ENCODE measurements at places on chromosomes 6 and 20.

- no peak for DNase-seq
Measured at GRCh38 chr6:116737004-116737403, 28.5 kb downstream of the FAM162B start.

GRCh38 chr6:99467509-99468106 is 42.5 kb upstream of the PNISR start:
- DNase-seq = peak; percentile 8

DNA sequence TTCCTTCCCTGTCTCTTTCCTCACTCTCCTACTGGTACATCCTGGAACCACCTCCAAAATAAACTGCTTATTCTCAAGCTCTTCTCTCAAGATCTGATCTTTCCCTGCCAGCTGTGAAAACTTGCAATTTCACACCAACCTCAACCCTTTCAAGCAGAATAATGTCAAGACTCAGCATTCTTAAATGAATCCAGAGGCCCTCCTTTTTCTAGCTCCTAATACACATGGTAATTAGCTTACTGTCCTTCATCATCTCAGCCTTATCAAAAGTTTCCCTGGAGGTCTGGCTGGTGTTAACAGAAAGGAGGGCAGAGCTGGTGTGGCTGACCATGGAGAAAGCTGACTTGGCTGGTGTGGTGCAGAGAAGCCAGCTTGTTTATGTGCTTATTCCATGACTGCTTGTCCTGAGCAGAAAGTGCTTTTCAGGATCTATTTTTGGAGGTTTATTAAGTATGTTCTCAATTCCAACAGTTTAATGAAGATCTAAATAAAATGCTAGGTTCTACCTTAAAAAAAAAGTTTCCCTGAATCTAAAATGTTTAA is 50.5 kb downstream of the CFAP61 start:
- no peak for DNase-seq

DNA sequence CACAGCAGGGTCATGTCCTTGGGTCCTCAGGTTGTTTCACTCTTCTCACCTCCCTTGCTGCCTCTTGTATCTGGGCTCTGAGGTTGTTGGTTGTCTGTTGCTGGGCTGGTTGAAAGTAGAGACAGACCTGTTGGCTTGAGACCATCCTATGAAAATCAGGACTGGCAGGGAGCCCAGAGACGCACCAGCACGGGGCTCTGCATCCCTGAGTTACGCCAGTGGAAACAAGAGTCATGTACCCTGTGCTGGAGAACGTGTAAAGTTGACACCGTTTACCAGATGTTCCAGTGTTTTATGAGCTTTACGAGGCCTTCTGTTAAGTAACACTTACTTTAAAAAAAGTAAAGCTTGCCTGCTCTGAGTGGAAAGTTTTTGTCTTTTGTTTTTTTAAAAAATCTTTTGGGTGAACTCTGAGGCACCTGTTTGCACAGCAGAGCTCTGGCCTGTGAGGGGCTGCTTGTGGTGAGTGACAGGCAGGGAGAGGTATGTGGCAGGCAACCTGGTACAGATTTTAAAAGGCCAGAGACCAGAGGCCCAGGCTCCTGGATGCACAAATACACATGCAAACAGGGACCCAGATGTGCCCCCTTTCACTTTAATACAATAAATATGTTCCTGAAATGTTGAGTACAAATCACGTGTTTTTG is 260.0 kb upstream of the SUPT3H start:
- no peak for DNase-seq

DNA sequence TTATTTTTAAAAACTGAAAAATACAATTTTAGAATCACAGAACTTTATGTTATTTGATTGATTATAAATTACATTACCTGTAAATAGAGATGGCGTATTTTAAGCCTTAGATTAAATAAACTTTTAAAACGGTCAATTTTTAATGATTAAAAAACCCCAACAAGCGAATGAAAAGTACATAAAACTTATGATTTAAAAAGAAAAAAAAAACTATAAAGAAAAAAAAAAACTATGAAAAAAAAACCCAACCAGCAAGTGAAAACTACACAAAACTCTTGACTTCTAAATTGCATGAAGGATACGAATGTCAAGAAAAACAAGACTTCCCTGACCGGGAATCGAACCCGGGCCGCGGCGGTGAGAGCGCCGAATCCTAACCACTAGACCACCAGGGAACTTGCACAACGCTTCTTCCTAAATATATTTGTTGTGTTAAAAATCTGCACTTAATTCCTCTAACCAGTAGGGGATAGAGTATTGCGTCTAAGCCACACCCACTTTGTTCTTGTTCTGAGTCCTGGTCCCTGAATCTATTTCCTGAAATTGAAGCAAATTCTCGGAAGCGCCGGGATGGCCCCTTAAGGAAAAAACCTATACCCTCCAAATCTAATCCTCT is 10.7 kb upstream of the NCOA7 start:
- DNase-seq = peak; percentile 61

DNA sequence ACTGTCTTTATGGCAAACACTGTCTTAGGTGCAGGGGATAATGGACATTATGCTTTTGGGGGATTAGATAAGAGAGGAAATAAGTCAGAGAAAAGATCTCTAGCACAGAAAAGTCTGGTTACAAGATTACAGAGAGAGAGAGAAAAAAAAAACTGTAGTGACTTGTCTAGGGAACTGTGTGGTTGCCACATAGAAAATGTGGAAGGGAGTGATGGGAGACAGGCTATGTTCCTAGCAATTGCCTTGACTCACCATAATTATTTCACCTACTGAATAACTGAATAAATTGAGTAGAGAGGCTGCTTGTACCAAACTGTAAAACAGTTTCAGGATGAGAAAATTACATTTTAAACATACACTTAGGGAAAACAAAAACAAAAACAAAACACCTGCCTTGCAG is 229.7 kb downstream of the LAMA2 start:
- no peak for DNase-seq

GRCh38 chr20:23146857-23147637 is 60.9 kb upstream of the CD93 start:
- DNase-seq = no peak

GRCh38 chr6:152338335-152339125 is 298.6 kb downstream of the SYNE1 start:
- DNase-seq = peak; percentile 13

GRCh38 chr6:142276256-142276655 is 25.6 kb upstream of the ADGRG6 start:
- no peak for DNase-seq

GRCh38 chr20:4905613-4906012 is 95.7 kb downstream of the SLC23A2 start:
- DNase-seq = no peak

DNA sequence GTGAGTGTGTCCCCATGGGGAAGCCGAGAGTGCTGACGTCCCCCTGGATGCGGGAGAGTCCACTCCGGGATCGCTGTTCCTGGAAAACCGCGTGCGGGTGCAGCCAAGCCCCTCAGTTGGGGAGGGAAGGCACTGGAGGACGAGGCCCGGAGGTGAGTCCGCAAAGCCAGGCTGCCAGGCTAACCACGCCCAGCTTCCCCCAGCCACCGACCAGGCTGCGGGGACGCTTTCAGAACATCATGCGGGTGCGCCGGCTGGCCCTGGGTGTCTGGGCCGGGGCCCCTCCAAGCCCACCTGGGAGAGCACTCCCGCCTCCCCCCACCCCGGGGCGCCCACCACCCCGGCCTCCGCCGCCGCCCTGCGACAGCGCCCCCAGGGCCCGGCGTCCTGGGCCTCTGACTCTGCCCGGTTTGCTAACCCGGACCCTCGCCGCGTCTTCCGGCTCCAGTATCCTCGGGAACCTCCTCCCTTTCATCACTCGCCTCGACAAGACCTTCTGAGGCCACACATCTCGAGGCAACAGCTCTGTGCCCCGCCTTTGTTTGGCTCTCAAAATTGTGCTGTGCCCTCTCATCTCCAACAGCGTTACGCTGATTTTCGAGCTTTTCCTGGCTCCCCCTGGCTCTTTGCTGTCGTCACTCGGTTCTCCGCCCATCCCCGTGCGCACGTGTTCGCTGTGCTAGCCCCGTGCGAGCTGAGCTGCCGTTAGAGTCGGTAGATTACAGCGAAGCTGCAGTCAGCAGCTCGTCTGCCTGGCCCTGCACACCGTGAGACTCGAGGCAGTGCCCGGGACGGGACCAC is 47.1 kb upstream of the ENTPD6 start:
- no peak for DNase-seq

GRCh38 chr20:9147547-9148024 is 78.7 kb downstream of the PLCB4 start:
- DNase-seq = no peak

GRCh38 chr20:90651-91050 is 3.2 kb downstream of the DEFB125 start:
- no peak for DNase-seq

- no peak for DNase-seq
Measured at GRCh38 chr20:4064144-4064909, 49.0 kb upstream of the RNF24 start.

DNA sequence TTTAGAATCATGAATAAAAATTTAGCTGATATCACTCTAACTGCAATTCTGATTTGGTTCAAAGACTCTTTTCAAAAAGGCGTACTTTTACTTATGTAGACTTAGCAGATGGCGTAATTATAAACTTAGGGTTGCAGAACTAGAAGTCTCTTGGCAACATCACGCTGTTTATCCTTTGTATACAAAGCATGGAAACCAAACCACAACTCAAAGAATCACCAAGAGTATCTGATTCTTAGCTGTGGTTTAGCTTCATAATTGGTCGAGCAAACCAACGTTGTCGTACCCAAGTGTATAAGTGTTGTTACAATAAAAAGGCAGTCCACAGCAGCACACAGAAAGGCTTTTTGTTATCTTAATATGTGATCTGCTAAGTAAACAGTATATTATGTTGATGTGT is 18.2 kb downstream of the STMND1 start:
- no peak for DNase-seq

- no peak for DNase-seq
Measured at GRCh38 chr6:37695273-37695672, 2.4 kb downstream of the MDGA1 start.

DNA sequence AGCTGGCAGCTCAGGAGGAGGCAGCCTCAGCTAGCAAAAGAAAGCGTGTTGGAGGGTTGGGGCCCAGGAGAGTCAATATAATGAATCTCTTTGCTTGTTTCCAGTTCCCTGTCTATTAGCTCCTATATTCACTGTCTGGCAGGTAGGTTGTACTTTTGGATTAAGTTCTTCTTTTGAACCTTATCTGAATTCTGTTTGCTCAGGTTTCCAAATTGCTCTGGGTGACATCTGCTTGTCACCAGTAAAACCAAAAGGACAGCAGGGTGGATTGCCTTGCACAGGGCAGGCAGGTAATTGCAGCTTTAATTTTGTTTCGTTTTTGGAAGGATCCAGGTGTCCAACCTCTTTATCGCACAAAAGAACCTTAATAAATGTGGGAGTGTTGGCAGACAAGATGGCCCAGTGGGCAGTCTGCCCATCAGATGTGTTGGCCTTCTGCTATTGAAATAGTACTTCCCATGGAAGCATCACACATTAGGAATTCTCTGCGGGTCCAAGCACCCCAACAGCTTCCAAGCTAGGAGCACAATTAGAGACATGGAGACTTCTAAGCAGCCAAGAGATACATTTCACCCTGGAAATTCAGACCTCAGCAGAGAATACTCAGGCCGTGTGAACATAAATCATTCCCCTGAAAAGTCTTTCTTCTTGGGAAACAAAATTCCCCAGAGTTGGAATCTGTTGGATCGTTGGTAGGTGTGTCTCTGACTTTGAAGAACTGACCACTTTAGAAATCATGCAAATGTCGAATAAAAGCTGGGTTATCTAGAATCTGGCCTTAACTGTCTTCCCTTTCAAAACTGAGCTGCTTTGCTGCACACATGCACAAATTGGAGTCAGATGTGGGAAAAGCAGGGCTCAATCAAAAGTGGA is 286.9 kb upstream of the BMP2 start:
- no peak for DNase-seq

DNA sequence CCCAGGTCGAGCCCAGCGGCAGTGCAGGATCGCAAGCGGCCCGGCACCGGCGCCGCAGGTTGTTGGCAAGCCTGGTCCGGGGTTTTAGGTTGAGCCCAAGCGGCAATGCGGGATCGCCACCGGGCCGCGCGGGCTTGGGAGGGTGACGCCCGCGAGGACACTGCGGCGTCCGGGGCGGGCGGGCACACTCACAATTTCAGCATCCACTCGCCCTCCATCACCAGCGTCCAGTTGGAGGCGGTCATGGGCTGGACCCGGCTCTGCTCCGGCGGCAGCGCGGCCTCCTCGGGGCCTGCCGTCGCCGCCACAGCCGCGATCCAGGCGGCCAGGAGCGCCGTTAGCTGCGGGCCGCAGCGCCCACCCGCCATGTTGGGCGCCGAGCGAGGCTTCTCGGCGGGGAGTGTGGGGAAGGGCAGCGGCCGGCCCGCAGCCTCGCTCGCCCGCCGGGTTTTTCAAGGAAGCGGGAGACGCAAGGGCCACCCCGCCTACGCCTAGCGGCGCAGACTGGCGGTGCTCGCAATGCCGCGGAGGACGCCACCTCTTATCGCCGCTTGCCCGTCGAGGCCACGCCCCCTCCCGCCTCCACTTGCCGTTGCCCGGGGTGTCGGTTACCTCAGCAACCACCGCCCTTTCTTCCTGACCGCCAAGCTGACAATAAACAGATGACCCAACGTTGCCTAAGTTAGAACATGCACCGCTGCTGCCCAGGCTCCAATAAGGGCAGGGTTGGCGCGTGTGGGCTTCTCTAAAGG is at the start of gene TMX4:
Gene TMX4, minus strand, starts transcription at position 516 of the 752 bp plus-strand sequence. Its CDS starts 148 bp downstream, at position 368.
- DNase-seq = peak; percentile 67

GRCh38 chr6:134535831-134536230 is 217.9 kb upstream of the SGK1 start:
- DNase-seq = no peak

DNA sequence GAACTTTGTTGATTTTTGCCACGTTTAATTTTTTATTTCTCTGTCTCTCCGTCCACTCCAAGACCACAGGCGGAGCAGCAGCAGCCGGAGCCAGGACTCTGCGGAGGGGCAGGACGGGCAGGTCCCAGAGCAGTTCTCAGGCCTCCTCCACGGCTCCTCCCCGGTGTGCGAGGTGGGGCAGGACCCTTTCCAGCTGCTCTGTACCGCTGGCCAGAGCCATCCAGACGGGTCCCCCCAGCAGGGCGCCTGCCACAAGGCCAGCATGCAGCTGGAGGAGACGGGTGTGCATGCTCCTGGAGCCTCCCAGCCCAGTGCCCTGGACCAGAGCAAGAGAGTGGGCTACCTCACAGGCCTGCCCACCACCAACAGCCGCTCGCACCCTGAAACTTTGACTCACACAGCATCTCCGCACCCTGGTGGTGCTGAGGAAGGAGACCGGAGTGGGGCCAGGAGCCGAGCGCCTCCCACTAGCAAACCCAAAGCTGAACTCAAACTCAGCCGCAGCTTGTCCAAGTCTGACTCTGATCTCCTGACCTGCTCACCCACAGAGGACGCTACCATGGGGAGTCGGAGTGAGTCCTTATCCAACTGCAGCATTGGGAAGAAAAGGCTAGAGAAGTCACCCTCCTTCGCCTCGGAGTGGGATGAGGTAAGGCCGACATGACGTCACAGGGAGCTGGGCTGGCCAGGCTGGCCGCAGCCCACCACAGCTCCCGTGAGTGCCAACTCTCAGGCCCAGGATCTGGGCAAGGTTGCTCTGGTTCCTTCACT is 123.5 kb downstream of the TCP11 start:
- no peak for DNase-seq

GRCh38 chr6:53461041-53461656 is 83.8 kb downstream of the GCLC start:
- DNase-seq = no peak

All from GM19239 (cell line).